Naive thymus-derived CD8-positive, alpha-beta T cell (primary cell): ENCODE measurements at places on chromosomes 11 and 22. TPM values are rescaled to one million over a fixed set of nuclear protein-coding genes. Genes with fewer than 3 reads are reported as not detected.

DNA sequence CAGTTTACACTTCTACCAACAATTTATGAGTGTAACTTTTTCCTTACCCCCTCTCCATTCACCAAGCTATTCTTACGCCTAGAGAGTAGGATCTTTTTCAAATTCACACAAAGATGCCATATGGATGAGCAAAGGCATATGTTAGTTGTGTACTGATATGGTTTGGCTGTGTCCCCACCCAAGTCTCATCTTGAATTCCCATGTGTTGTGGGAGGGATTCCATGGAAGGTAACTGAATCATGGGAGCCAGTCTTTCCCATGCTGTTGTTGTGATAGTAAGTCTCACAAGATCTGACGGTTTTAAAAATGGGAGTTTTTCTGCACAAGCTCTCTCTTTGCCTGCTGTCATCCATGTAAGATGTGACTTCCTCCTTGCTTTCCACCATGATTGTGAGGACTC, 40.3 kb downstream of the TTC28 start:
- H3K27me3 ChIP-seq = peaks cover 23% of the 10 kb centered on the region
- H3K4me3 ChIP-seq = no peak overlapping the region
- no peaks in the 10 kb centered on the region for H3K36me3 ChIP-seq
- no peak for DNase-seq
- H3K4me1 ChIP-seq = no peaks in the 10 kb centered on the region

DNA sequence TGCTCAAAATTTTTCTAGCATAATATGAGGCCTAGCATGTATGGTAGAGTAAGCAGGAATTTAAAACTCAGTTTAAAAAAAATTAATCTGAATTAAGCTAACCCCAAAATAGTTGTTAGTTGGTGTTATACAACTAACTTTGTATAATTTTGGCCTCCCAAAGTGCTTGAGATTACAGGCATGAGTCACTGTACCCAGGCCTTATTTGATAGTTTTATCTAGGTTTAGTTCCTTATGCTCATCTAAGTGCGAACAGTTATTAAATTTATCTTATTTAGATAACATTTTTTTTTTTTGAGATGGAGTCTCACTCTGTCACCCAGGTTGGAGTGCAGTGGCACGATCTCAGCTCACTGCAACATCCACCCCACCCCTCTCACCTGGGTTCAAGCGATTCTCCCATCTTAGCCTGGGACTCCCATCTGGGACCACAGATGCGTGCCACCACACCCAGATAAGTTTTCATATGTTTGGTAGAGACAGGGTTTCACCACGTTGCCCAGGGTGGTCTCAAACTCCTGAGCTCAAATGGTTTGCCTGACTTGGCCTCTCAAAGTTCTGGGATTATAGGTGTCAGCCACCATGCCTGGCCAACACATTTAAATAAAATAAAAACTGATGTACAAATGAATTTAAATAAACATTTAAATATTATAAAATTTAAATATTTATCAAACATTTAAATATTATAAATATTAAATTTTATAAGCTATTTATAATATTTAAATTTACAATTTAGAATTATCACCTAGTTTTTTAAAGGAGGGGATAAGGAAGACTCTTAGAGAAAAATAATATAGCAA, 7.5 kb downstream of the IL18 start:
- no peak for DNase-seq
- H3K27ac ChIP-seq = no peak overlapping the region
- H3K36me3 ChIP-seq = no peaks in the 10 kb centered on the region
- H3K4me3 ChIP-seq = no peak overlapping the region
- no peaks in the 10 kb centered on the region for H3K27me3 ChIP-seq
- no peaks in the 10 kb centered on the region for H3K4me1 ChIP-seq

NAV2 gene
- 4.2 TPM for total RNA-seq

ARL2 gene
- 37.0 TPM for total RNA-seq

- peaks cover 21% of the 10 kb centered on the region for H3K27me3 ChIP-seq
- H3K27ac ChIP-seq = no peak overlapping the region
- no peak overlapping the region for H3K4me3 ChIP-seq
- no peaks in the 10 kb centered on the region for H3K36me3 ChIP-seq
- no peaks in the 10 kb centered on the region for H3K4me1 ChIP-seq
Observed at GRCh38 chr11:70464509-70465361, 66.4 kb downstream of the CTTN start.

DNA sequence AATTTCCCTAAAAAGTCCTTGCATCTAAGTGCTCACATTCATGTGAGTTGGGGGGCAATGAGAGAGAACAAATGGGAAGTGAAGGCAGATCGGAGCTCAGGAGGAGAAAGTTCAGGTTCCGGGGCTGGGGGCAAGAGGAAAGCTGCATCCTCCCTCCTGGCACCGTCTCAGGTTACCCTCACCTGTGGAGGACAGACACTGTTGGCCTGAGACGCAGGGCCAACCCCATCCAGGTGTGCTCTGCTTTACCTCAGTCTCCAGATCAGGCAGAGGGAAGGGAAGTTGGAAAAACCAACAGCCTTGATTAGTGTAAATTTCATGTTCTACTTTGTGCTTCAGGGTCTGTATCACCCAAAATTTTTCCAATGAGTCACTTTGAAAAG, 146.9 kb downstream of the TRIM29 start:
- no peaks in the 10 kb centered on the region for H3K36me3 ChIP-seq
- no peak for DNase-seq
- peaks cover 25% of the 10 kb centered on the region for H3K27me3 ChIP-seq
- H3K27ac ChIP-seq = no peak overlapping the region

- no peaks in the 10 kb centered on the region for H3K36me3 ChIP-seq
- no peak overlapping the region for H3K4me3 ChIP-seq
- peaks cover 11% of the 10 kb centered on the region for H3K4me1 ChIP-seq
- H3K27ac ChIP-seq = peak overlapping the region; percentile 25
- no peak for DNase-seq
- no peaks in the 10 kb centered on the region for H3K27me3 ChIP-seq
Observed at GRCh38 chr22:20585639-20586402, 78.4 kb downstream of the MED15 start.

DNA sequence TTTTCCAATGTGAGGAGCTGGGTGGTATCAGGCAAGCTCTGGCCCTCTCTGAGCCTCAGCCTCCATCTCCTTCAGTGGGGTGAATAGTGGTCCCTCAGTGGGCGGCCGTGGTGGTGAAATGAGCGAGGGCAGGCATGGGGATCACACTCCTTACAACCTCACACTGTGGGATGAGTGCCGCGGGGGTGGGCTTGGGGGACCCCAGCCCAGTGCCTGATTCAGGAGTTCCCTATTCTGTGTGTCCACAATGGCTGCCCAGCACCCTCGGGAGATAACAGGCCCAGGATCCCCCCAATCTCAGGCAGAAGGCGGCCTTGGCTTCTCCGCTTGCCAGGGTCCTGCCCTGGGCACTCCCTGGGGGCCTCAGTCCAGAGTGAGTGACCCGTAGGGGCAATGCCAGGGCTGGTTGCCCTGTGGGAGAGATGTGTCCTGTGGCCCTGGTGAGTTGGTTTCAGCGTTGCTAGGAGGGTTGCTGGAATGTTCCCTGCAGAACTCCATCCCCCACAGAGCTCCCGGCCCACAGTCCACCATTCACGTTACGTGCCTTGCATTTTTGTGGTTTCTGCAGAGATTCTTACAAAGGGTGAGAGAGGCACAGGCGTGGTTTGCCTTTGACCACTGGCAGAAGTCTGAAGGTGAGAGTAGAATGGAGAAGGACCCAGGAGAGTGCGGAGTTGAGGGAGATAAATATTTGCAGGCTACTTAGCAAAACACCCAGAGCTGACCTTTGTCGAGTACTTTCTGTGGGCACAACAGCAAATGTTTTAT, 2.9 kb downstream of the ALDH3B1 start:
- peaks cover 26% of the 10 kb centered on the region for H3K4me1 ChIP-seq
- H3K27me3 ChIP-seq = peaks cover 3% of the 10 kb centered on the region
- H3K27ac ChIP-seq = no peak overlapping the region
- H3K4me3 ChIP-seq = no peak overlapping the region
- no peak for DNase-seq
- H3K36me3 ChIP-seq = no peaks in the 10 kb centered on the region

MAPK8IP2 gene
- 0.62 TPM for total RNA-seq

IGLL1 gene
- not detected for total RNA-seq

DNA sequence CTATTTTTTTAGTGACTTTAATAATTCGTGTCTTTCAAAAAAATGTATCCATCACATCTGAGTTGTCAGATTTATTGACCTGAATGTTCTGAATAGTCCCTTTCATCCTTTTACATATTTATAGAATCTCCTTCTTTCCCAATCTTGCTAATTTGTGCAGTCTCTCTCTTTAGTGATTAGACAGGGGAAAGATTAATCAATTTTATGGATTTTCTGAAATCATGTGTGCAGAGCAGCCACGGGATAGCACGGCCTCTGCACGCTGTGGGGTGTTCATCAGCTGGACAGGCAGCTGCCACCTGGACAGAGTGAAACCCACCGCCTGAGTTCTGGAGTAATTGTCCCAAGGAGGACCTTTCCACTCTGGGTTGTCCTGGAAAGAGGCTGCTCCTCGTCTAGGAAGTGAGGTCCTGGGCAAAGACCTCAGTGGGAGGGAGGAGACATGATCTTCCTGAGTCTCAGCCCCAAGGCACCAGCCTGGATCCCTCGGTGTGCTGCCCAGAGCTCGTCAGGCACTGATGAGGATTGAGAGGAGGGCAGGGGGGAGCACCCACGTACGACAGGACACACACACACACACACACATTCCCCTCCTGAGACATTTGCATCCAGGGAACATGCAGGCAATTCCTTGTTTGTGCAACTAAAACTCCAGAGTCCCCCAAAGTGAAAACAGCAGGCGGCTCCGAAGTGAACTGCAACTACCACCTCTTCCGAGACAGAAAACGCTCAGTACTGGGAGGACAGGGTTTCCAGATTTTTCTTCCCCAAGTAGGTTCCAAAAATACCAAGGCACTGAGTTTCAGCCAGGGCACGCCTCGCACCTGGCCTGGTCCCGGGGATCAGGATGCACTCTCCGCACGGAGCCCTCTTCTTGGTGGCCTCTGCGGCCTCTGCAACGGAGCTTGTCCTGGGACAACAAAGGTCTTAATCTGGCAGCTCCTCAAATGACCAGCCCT, 22.5 kb upstream of the KRTAP5-6 start:
- H3K36me3 ChIP-seq = no peaks in the 10 kb centered on the region
- H3K27ac ChIP-seq = no peak overlapping the region
- H3K4me3 ChIP-seq = no peak overlapping the region
- H3K27me3 ChIP-seq = peaks cover 12% of the 10 kb centered on the region
- peaks cover 5% of the 10 kb centered on the region for H3K4me1 ChIP-seq

PANX3 gene
- not detected for total RNA-seq

- H3K4me3 ChIP-seq = no peak overlapping the region
- peaks cover 11% of the 10 kb centered on the region for H3K4me1 ChIP-seq
- no peak for DNase-seq
- H3K27ac ChIP-seq = no peak overlapping the region
- no peaks in the 10 kb centered on the region for H3K36me3 ChIP-seq
Observed at GRCh38 chr11:118088531-118088930, 1.8 kb upstream of the SMIM35 start.
